ENCODE measurements at places on chromosomes 7 and 10. TPM values are rescaled to one million over a fixed set of nuclear protein-coding genes. Genes with fewer than 3 reads are reported as not detected.
A peak's percentile ranks its signal among the peaks of the same experiment; 100 is the strongest.

GRCh38 chr7:149735181-149735602 lies 38.2 kb downstream of the ZNF467 start:
- H3K27ac ChIP-seq, result no peak overlapping the region
- no peak overlapping the region for H3K4me3 ChIP-seq
- H3K36me3 ChIP-seq, result peaks cover 16% of the 10 kb centered on the region
- peaks cover 4% of the 10 kb centered on the region for H3K27me3 ChIP-seq
- peak; percentile 83 for DNase-seq

- no peak for DNase-seq
- H3K27ac ChIP-seq, result no peak overlapping the region
- H3K27me3 ChIP-seq, result no peaks in the 10 kb centered on the region
- H3K4me1 ChIP-seq, result peaks cover 3% of the 10 kb centered on the region
- H3K4me3 ChIP-seq, result no peak overlapping the region
Measured at GRCh38 chr7:1079546-1079945, 8.4 kb upstream of the GPER1 start.

DNA sequence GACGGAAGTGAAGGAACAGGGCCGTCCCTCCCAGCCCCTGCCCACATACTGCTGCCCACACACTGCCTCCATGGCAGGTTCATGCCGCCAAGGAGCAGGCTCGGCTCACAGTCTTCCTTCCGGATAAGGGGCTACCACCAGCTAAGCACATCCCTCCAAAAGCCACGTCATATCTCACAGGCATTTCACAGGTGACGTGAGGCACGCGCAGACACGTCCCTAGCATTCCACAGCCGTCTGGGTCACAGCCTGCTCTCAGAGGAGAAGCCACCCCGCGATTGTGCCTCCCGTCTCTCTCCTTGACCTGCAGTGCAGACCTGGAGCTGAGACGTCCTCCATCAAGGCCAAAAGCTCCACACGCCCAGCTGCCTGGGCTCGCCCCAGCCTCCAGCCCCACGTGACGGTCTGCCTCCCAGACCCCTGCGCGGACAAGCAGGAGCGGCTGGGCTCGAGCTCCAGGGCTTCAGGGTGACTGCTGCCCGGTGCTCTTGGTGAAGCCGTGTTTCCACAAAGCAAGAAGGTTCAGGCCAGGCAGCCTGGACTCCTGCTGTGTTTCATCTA lies 114.0 kb downstream of the MAD1L1 start:
- H3K27me3 ChIP-seq, result no peaks in the 10 kb centered on the region
- no peak for DNase-seq
- peaks cover 25% of the 10 kb centered on the region for H3K4me1 ChIP-seq
- no peak overlapping the region for H3K27ac ChIP-seq
- no peak overlapping the region for H3K4me3 ChIP-seq
- H3K36me3 ChIP-seq, result peaks cover 2% of the 10 kb centered on the region

DNA sequence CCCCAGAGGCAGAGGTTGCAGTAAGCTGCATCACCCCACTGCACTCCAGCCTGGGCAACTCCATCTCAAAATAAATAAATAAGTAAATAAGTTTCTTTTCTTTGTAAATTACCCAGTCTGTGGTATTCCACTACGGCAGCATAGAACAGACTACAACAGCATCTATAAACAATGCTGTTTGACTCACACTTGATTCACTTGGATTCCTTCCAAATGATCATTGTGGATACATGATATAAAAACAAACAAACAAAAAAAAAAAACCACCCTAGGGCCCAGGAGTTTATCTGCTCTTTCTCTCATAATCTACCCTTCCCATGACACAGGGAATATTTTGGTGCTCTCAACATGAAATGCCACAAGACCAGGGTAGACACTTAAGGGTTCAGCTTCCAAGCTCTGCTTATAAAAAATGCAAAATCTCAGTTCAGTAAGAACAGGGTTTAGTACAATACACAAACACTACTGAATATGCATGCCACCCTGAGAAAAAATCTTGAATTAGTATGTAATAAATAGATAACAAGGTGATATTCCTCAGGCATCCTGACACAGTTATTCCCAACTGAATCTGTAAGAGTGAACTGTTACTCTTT lies 200.9 kb downstream of the FAM107B start:
- H3K27ac ChIP-seq, result no peak overlapping the region
- no peaks in the 10 kb centered on the region for H3K36me3 ChIP-seq
- no peaks in the 10 kb centered on the region for H3K27me3 ChIP-seq
- H3K4me1 ChIP-seq, result peaks cover 33% of the 10 kb centered on the region
- no peak for DNase-seq
- H3K4me3 ChIP-seq, result no peak overlapping the region

GRCh38 chr10:118522791-118523498 lies 72.5 kb downstream of the PRLHR start:
- H3K4me3 ChIP-seq, result no peak overlapping the region
- H3K27me3 ChIP-seq, result peaks cover 2% of the 10 kb centered on the region
- H3K4me1 ChIP-seq, result peaks cover 4% of the 10 kb centered on the region
- no peak overlapping the region for H3K27ac ChIP-seq
- no peak for DNase-seq
- no peaks in the 10 kb centered on the region for H3K36me3 ChIP-seq

DNA sequence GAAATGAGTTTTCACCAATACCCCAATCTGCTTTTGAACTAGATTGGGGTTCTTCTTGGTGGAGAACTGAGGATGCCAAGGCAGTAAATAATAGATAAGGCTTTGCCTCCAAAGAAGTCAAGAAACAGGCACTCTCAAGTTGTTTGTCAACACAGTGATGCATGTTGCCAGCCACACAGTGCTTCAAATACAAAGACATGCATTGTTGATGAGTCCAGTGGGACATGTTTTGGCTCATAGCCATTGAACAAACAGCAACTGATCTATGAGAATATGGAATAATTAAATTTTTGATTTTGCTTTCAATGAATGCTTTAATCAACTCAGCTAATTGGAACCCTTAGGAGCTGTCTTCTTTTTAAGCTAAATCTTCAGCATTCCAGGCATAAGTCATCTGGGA lies 346.4 kb downstream of the THSD7A start:
- H3K27ac ChIP-seq, result no peak overlapping the region
- H3K4me3 ChIP-seq, result no peak overlapping the region
- no peaks in the 10 kb centered on the region for H3K27me3 ChIP-seq
- no peaks in the 10 kb centered on the region for H3K4me1 ChIP-seq
- H3K36me3 ChIP-seq, result no peaks in the 10 kb centered on the region

DNA sequence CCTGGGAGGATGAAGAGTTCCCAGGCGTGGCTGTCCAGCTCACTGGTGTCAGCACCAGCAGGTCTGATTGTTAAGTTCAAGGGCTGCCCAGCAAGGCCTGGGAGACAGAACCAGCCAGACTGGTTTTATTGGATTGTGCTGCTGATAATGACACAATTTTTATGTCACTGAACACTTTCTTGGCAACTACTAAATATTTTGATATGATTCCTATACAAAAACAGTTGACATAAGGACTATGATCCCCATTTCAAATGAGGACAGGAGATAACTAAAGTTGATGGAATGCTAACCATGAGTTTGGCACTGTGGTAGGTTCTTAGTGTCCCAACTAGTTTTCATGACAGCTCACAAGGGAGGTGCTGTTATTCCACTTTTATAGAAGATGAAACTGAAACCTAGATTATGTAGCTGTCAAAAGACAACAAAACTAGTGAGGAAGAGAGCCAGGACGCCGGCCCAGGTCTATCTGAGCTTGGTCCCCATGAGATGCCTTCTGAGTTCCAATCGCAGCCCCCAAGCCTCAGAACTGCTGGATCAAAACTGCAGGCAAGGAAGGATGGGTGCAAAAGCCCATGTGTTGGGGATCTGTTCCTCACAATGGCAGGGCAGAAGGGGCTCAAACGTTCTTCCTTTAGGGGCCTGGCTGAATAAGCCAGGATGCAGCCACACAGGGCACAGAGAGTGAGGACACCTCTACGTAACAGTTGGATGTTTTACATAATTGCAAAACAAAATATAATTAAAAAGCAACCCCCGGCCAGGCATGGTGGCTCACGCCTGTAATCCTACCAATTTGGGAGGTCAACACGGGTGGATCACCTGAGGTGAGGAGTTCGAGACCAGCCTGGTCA lies 52.8 kb downstream of the COBL start:
- no peaks in the 10 kb centered on the region for H3K36me3 ChIP-seq
- no peak for DNase-seq
- H3K27ac ChIP-seq, result no peak overlapping the region
- no peaks in the 10 kb centered on the region for H3K4me1 ChIP-seq

GRCh38 chr10:31353574-31353973 lies 34.6 kb downstream of the ZEB1 start:
- H3K27me3 ChIP-seq, result no peaks in the 10 kb centered on the region
- H3K4me1 ChIP-seq, result peaks cover 59% of the 10 kb centered on the region
- H3K36me3 ChIP-seq, result no peaks in the 10 kb centered on the region
- H3K27ac ChIP-seq, result no peak overlapping the region
- no peak overlapping the region for H3K4me3 ChIP-seq

GRCh38 chr7:603152-603951 lies 83.7 kb upstream of the PDGFA start:
- DNase-seq, result no peak
- H3K4me3 ChIP-seq, result no peak overlapping the region
- no peaks in the 10 kb centered on the region for H3K27me3 ChIP-seq
- H3K27ac ChIP-seq, result peak overlapping the region; percentile 98
- H3K4me1 ChIP-seq, result peaks cover 44% of the 10 kb centered on the region
- no peaks in the 10 kb centered on the region for H3K36me3 ChIP-seq

GRCh38 chr7:151700586-151701165 lies 176.2 kb downstream of the PRKAG2 start:
- peaks cover 9% of the 10 kb centered on the region for H3K27me3 ChIP-seq
- H3K4me3 ChIP-seq, result no peak overlapping the region
- H3K27ac ChIP-seq, result no peak overlapping the region
- H3K4me1 ChIP-seq, result peaks cover 41% of the 10 kb centered on the region

DNA sequence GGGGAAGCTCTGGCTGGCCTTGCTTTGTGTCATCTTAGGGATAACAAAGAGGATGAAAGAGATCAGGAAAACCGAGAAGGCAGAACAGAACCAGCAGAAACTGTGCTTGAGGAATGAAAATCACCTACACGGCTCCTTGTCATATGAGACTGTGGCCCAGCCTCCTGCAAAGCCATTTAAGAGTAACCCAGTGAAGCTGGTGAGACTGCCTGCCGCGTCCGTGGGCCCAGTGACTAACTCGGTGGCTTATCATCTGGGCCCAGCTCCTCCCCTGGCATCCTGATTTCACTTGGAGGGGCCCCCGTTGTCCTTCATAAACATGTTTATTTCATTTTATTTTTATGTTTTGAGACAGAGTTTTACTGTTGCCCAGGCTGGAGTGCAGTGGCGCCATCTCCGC lies 30.7 kb downstream of the HTRA1 start:
- H3K4me3 ChIP-seq, result no peak overlapping the region
- peaks cover 99% of the 10 kb centered on the region for H3K4me1 ChIP-seq
- H3K27me3 ChIP-seq, result no peaks in the 10 kb centered on the region

DNA sequence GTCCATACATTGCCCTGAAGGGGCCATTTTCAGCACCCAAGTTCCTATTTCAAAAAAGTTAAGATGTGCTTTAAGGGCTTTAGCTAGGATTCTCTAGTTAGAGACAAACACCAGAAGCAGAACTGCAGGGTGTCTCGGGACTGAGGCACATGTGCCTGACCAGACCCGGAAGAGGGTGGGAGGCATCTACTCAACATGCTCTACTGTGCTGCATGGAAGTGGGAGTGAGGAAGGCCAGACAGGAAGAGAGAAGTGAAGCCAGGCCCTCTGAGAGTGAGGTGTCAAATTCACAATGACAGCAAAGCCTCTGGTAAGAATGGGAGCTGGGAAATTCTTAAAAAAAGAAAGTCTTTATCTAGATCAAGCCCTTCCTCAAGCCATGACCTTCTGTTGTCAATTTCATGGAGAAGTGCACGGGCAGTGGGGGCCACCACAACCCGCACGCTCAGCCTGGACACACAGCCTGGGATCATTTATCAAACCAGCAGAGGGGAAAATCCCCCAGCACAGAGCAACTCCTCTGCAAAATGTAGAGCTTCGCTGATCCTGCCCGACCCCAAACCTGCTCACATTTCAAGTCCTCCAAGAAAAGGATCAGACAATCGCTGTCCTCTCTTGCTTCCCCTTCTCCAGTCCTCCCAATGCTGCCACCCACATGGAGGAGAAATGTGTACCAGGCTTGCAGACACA lies 38.7 kb downstream of the PLXNA4 start:
- no peaks in the 10 kb centered on the region for H3K27me3 ChIP-seq
- DNase-seq, result no peak
- H3K4me3 ChIP-seq, result no peak overlapping the region
- peaks cover 5% of the 10 kb centered on the region for H3K36me3 ChIP-seq

OGDHL gene
- total RNA-seq, result 0.45 TPM

TMEM184A gene
- total RNA-seq, result 0.22 TPM

CHST3 gene
- 65.4 TPM for total RNA-seq

DPP6 gene
- total RNA-seq, result not detected

RBM20 gene
- total RNA-seq, result 1.4 TPM

CHAT gene
- total RNA-seq, result not detected
